Naive thymus-derived CD8-positive, alpha-beta T cell (primary cell): ENCODE measurements at places on chromosomes 12 and 14.

GRCh38 chr12:116432314-116432750 is 126.8 kb upstream of the MAP1LC3B2 start:
- no peak for DNase-seq

DNA sequence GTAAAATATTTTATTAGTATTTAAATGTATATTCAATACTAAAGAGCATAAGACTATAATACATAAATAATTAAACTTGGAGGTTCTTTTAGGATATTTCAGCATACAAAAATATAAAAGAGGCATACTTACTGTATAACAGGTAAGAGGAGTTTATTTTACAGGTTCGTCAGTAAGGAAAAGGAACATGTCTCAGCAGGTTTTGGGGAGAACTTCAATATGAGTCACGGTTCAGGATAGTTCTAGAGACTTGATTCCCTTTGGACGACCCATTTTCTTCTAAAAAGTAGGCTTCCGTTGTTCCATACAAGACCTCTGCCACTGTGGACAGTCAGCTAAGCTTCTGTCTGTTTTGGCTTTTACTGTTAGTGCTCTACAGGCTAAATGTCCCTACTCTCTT is 181.1 kb downstream of the ALX1 start:
- no peak for DNase-seq

DNA sequence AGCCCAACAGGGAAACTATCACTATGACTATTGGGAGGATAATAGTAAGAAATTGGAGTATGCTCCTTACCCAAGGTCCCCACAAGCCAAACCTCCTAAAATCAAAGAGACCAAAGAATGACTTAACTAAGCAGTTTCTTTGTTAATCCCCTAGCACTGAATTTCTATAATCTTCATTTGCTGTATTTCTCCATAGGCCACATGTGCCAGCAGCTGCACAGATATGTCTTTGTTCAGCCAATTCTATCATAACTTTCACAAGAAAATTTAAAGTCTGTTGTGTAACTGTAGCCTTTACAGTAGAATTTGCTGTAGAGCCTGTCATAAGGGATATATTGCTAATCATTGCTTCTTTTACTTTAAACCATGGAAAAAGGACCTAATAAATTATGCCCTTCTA is 104.0 kb downstream of the RIN3 start:
- no peak for DNase-seq

GRCh38 chr12:21918456-21918855 is 22.8 kb downstream of the ABCC9 start:
- DNase-seq = no peak

- no peak for DNase-seq
These were observed 6.9 kb downstream of the ANAPC5 start for GRCh38 chr12:121345151-121345815.

DNA sequence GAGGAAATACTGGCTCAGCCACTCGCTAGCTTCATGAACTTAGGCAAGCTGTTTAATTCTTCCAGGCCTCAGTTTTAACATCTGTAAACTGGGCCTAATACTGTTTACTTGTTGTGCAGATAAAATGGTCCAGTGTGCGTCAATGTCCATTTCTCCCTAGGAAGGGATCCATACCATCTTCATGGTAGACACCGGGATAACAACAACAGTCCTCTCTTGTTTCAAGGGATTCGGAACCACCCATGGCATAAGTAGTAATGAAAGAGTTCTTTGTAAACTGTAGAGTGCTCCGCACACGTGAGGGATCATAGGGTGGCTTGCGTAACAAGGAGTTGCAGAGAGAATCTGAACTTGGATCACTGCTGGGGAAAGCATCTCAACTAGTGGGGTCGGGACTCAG is 17.3 kb upstream of the CHGA start:
- DNase-seq = no peak
